Hindlimb muscle (tissue), 1 donor: ENCODE measurements at places on chromosomes 2 and 18. TPM values are rescaled to one million over a fixed set of nuclear protein-coding genes. Genes with fewer than 3 reads are reported as not detected.

DNA sequence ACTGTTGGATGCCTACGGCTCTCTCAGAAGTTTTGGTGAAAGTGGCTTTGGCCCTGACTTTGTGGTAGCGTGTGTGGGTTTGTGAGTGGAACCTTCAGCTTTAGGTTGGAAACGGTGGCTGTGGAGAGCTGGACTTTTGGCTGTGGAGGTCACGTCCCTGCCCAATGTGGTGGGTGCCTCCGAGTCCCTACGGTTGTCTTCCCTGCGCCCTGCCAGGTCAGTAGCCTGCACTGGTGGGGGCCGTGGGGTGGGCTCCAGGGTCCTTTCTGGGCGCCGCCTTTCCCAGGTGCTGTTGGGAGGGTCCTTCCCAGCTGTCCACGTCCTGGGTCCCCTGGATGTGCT is 11.1 kb downstream of the COLEC11 start:
- no peak for DNase-seq

DNA sequence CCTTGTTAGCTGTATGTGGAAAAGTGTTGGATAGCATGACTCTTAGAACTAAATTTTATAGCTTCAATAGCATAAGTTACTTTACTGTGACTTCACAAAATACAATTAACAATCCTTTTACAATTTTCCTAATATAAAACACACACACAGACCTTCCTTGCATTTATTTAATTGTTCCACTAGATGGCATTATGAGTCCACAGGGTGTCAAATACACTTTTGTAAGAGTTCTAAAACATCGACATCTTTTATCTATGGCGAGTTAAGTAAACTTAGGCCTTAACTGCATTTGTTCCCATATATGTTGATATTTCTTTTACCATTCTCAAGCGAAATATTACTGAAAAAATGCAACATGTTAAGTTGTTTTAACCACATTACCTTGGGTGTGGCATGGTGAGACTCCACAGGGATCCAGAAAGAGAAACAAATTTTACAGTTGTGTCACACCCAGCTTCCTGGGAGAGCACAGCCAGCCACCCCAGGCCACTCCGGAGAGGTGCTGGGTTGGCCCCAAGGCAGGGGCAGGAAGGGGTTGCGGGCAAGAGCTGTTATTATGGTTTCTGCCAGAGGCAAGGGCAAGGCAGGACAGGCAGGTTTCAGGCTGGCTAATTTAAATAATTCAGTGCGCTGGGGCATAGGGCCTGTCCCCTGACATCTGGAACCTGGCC is 312.4 kb upstream of the MC4R start:
- peak; percentile 3 for DNase-seq

OSR1 gene
- polyA plus RNA-seq, result 13.7 TPM

NYAP2 gene
- polyA plus RNA-seq, result 0.59 TPM

ACTR1B gene
- 50.4 TPM for polyA plus RNA-seq

DNA sequence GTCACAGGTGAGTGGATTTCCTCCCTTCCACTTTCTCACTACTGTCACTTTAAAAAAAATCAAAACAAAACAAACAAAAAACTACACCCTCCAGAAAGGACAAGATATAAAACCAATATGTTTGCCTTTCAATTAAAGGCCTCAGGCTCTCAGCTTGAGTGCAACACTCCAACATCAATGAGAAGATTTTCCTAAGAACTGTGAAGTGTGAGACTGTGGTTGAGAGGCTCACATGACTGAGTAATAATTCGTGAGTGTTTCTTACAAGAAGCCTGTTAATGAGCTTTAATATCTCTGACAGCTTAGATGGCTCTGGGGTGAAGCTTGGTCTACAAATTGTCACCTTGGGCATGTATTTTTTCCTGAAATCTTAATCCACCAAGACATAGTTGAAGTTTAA is 216.1 kb downstream of the ETAA1 start:
- no peak for DNase-seq

GRCh38 chr2:43408407-43409160 is 182.2 kb upstream of the ZFP36L2 start:
- no peak for DNase-seq

EML6 gene
- 52.3 TPM for polyA plus RNA-seq

RTP5 gene
- not detected for polyA plus RNA-seq

TLX2 gene
- not detected for polyA plus RNA-seq

GRCh38 chr18:457140-457519 is 43.4 kb downstream of the COLEC12 start:
- peak; percentile 84 for DNase-seq
